Suppressor macrophage treated with lipopolysaccharide for 4 hours (primary cell): ENCODE measurements at places on chromosomes 4 and X.

DNA sequence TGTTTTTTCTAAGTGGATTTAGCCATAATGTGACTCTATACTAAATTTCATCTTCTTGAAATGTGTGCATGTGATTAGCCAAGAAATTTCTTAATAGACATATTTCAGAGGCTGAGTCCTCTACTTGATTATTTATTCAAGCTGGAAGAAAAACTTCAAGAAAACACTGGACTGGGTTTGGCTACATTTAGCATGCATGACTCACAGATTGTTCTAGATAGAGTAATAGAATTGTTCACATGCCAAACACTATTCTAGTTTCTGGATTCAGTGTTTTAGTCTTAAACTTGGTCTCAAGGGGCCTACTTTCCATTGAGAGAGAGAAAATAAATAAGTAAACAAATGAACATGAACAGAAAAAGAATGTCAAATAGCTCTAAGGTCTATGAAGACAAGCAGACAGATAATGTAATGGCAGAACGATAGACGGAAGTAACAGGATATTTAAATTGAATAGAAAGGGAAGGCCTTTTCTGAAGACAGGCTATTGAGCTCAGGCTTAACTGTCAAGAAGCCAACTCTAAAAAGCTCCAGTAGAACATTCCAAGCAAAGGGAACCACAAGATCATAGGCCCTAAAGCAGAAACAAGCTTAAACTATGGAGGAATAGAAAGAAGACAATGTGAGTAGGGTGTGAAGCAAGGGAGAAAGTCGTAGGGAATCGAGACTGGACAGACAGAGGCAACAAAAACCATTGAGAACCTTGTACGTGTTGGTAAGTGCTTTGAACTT, 104.6 kb downstream of the TMEM144 start:
- DNase-seq, result no peak

DNA sequence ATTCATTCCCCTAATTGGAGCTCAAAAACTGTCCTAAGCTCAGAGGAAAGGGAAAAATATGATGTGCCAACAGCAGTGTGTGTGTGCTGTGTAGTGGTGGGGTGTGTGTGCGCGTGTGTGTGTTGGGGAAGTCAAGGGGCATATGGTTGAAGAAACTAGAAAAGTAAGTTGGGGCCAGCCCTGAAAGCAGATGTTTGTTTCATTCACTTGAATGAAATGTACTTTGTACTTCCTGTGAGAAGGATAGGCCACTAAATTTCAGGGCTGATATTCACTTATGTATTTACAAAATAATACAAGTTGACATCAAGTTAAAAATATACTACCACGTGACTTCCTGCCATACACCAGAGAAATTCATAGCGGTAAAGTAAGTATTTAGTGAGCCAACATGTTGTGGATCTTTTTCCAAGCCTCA, 151.3 kb upstream of the JADE1 start:
- DNase-seq, result no peak

GRCh38 chr4:139692309-139693012, 26.8 kb downstream of the MGST2 start:
- DNase-seq, result peak; percentile 54

GRCh38 chrX:27883468-27884092, 75.8 kb downstream of the MAGEB10 start:
- DNase-seq, result no peak

- no peak for DNase-seq
These were observed 3.4 kb downstream of the NKRF start for GRCh38 chrX:119602701-119603255.

DNA sequence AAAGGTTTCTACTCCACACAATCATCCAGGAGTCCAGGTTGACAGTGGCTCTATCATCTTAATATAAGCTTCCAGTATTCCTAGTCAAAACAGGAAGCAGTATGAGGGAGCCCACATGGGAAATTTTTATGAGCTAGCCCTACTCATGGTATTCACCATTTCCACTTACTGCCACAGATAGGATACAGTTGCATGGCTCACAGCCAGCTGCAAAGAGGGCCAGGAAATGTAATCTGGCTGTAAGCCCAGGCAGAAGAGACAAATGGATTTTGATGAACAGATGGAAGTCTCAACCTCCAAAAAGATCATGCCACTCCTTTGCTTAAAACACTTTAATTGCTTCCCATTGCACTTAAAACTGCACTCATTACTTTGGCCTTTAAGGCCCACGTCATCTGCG, 150.6 kb downstream of the ADAMTS3 start:
- DNase-seq, result no peak
